ENCODE measurements at places on chromosomes 2 and 18.
A peak's percentile ranks its signal among the peaks of the same experiment; 100 is the strongest.

DNA sequence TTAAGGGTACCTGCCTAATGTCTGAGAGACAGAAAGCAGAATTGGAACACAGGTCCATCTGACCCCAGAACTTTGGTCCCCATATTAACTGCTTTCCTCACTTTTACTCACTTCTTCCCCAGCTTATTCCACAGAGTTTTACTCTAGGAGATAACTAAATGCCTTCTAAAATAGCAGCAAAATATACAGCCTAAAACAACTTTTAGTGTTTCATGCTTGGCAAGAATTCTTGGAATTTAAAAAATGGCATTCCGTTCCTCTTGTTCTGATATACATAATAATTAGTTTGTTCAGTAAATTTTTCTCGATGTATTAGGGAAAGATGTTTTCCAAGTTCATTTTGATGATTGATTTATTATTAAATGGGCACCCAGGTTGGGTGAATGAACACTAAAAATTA is 151.9 kb downstream of the FHOD3 start:
- DNase-seq: no peak

DNA sequence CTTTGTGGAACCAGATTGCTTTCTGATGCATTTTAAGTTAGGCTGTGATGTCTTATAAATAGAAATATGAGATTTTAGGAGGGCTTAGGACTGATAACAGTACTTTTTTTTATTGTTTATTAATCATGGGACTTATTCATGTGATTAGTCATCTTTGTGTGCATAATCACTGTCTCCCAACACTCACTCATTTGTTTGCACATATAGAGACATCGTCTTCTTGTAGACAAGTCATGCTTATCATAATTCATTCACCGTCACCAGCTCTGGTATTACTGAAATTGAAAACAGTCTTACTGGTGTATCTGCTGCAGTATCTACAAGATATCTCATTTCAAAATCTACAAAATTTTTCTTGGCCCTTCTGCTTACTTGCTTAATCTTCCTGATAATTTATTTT is 45.8 kb downstream of the WDR7 start:
- DNase-seq: no peak

GRCh38 chr2:192978395-192978794 is 783.7 kb upstream of the TMEFF2 start:
- no peak for DNase-seq

DNA sequence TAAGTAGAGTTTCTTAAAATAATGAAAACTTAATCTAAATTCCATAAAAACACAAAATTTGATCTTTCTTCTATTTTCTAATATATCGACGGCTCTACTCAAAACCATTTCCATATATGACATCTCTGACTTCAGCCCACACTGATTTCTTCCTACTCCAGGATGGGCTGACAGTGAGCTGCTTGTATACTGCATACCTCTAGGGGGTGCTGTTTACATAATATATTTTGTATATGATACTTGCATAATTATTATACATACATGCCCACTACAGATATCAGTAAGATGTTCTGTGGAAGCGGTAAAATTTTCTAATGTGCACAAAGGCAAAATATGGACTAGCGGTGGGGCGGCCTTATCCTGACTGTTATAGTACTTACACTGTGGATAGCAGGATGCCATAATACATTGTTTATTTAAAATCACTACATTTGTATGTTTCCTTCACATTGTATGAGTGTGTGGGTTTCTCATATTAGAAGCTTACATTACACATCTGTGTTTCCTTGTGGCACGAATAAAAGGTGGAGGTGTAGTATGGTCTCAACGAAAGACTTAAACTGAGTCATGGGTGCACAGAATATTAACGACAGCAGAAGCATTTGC is 66.1 kb upstream of the NXPH2 start:
- no peak for DNase-seq

GRCh38 chr2:200812122-200813022 is 662 bp downstream of the BZW1 start:
- peak; percentile 20 for DNase-seq

- no peak for DNase-seq
Observed at GRCh38 chr2:71545572-71546274, 92.4 kb downstream of the DYSF start.

DNA sequence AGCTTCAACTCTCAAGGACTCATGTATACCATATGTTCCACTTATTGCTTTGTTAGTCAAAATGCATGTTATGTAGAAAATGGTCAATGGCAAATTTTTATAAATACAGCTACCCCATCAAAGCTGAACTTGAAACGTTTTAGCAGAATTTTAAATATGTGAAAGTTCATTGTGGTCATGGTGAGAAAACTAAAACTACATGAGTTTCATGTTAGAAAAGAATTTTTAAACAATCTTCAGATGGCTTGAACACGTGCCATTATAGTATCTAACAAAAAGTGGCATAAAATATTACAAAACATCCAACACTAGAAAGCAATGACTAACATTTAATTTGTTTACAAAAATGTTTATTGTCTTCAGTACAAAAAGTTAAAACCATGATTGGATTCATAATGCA is 246.0 kb upstream of the KCNJ3 start:
- no peak for DNase-seq

DNA sequence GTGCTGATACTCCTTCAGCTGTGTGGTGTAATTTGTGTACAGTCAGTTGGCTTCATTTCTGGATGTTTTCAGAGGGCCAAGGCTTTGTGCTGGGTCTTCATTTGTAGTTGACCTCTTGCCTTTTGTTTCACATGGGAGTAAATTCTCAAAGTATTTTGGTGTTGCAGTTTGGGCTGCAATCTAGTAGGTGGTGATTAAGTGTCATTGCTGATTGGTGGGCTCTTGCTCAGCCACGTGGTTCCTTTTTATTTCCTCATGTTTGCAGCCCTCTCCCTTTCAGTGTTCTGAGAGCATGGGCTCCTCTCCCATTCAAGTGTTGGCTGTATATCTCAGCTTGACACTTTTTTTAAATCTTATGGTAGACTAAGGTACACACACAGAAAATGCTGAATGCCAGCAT is 96.8 kb downstream of the SNTG2 start:
- no peak for DNase-seq

GRCh38 chr2:46010223-46010924 is 286.8 kb upstream of the EPAS1 start:
- no peak for DNase-seq

GRCh38 chr2:53452957-53453748 is 314.5 kb upstream of the CHAC2 start:
- no peak for DNase-seq

GRCh38 chr18:5998907-5999306 is 103.6 kb upstream of the TMEM200C start:
- DNase-seq: no peak

GRCh38 chr2:182585001-182585400 is 131.1 kb upstream of the DNAJC10 start:
- no peak for DNase-seq

GRCh38 chr2:215454519-215455246 is 18.8 kb upstream of the FN1 start:
- DNase-seq: no peak

- no peak for DNase-seq
Observed at GRCh38 chr2:8314063-8314462, 367.8 kb upstream of the ID2 start.

DNA sequence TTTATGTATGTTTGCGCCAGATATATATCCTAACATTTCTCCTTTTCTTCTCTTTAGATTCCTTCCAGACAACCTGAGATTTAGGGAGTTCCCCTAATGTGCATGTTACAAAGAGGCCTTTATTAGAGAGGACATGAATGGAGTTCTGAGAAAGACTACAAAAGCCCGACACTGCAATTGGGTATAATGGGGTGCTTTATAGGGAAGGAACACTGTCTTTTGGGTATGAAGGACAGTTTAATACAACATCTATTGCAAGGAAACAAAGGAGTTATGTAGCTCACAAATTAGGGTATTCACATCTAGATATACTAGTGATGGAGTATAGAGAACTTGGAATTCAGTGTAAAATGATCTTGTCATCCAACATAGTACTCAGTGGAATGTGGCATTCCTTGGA is 383.8 kb downstream of the FIGN start:
- DNase-seq: no peak

DNA sequence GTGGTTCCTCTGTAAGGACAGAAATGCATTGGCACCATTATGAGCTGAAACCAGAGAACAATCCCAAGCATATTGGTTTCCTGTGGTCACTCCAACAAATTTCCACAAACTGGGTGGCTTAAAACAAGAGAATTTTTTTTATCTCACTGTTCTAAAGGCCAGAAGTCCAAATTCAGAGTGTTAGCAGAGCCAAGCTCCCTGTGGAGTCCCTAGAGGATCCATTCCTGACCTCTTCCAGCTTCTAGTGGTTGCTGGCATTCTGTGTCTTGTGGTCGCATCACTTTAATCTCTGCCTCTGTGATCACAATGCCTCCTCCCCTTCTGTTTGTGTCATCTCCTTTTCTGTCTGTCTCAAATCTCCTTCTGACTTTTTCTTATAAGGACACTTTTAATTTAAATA is 380.3 kb downstream of the NYAP2 start:
- no peak for DNase-seq

- no peak for DNase-seq
Observed at GRCh38 chr18:25535495-25535894, 183.5 kb upstream of the ZNF521 start.

GRCh38 chr2:239321596-239322415 is 79.0 kb downstream of the HDAC4 start:
- no peak for DNase-seq

GRCh38 chr2:241935314-241935713 is 65.8 kb downstream of the RTP5 start:
- no peak for DNase-seq

DNA sequence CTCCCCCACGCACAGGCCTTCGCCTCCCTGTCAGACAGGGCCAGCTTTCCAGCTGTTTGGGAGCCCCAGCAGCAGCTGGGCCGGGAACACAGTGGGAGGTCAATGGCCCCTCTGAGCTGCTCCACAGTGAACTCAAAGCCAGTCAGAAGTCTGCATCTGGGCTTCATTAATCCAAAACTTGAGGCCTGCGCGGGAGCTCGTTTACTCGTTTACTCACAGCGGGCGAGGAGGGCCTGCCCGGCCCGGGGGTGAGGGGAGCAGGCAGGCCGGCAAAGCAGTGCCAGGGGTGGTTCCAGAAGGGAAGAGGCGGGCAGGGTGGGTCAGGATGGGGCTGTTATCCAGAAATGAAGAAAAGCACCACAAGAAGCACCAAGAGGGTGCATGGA is 36.8 kb upstream of the SEMA4C start:
- no peak for DNase-seq

GRCh38 chr2:238171575-238172187 is 12.9 kb downstream of the ERFE start:
- DNase-seq: no peak

DNA sequence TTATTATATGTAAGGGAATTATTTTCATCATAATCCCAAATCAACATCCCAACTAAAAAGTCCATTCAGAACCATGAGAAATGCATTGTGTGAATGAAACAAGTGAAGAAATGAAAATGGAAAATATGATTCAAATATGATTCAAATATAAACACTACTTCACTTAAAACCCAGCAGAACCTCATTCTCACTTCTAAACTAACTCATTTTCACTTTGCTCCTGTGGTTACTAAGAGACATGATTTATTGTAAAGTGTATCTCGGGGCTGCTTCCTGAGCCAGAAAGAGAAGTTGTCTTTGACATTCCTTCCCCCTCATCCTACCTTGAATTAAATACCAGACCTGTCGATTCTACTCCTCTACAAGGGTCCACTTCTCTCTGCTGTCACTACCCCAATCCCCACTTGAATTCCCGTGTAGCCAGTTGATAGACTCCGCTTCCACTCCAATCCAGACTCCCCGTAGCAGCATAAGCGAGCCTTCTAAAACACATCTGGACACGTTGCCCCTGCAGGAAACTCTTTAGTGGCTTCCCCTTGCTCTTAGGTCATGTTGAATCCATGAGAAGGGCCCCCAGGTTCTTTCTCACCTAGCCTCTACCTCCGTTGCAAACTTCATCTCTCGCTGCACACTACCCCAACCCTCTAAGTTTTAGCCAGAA is 697.0 kb upstream of the ID2 start:
- DNase-seq: no peak

- no peak for DNase-seq
Observed at GRCh38 chr18:12315490-12315889, 7.4 kb downstream of the TUBB6 start.

- DNase-seq: no peak
Observed at GRCh38 chr2:71700041-71700657, 246.8 kb downstream of the DYSF start.

- no peak for DNase-seq
Observed at GRCh38 chr18:29154758-29155725, 978.1 kb upstream of the CDH2 start.

- DNase-seq: no peak
Observed at GRCh38 chr2:201923436-201924328, 110.0 kb upstream of the FZD7 start.

GRCh38 chr18:80202264-80202998 is 44.9 kb downstream of the PARD6G start:
- DNase-seq: no peak

GRCh38 chr2:171702781-171703556 is 15.7 kb downstream of the DYNC1I2 start:
- DNase-seq: no peak

- peak; percentile 33 for DNase-seq
Observed at GRCh38 chr18:9971313-9971920, 57.6 kb downstream of the VAPA start.

- DNase-seq: no peak
Observed at GRCh38 chr18:9365406-9365805, 30.8 kb downstream of the TWSG1 start.

- no peak for DNase-seq
Observed at GRCh38 chr2:34003795-34004194, 404.7 kb upstream of the FAM98A start.

DNA sequence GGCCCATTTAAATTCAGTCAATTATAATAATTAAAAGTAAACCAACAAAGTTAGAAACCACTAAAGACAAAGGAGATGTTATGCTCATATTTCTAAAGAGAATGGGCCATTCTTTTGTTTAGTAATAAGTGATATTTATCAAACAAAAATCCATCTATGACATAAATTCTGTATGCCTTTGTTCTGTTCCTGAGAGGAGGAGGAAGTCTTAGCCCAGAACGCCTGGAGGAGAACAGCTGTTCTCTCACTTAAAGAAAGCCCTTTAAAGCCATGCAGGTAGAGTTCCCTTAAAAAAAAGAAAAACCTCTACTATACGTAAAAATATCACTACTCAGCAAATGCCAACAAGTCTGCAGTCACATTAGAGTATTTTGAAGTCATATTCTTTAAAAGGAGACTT is 15.5 kb downstream of the LAMA1 start:
- DNase-seq: no peak

GRCh38 chr2:6793913-6794312 is 71.8 kb downstream of the CMPK2 start:
- no peak for DNase-seq

Data from stimulated activated CD8-positive, alpha-beta memory T cell treated with anti-CD3 and anti-CD28 coated beads, Interleukin-4, amount 100 ng/mL, for 1 hour (primary cell).